ENCODE measurements at places on chromosomes 3 and 15.

DNA sequence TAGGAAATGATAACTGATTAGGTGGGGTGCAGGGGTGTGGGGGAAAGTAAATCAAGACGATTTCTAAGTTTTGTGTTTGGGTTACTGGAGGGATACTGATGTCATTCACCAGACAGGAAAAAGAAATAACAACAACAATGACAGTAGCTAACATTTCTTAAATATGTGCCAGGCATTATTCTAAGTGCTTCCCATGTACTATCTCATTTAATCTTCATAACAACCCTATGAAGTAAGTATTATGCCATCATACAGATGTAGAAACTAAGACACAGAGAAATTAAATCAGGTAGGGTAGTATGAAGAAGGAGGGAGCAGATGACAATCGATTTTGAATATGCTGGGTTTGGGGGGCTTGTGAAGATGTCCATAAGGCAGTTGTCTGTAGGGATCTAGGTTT is 13.3 kb downstream of the MYO5A start:
- no peak for DNase-seq

- no peak for DNase-seq
Observed at GRCh38 chr3:31013090-31013489, 118.6 kb upstream of the GADL1 start.

DNA sequence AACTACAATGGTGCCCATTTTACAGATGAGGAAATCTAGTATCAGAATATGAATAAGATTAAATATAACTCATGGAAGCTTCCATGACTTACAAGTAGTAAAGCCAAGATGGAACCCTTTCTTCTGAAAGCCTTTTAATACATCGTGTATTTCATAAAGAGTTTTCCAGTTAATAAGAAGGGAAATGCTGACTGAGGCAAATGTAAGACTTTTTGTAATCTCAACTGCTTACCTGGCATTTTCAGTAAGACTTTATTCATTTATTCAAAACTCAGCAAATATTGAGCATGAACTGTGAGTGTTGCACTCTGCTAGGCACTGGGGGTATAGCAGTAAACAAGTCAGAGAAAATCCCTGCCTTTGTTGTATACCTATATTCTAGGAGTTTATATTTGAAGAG is 256.4 kb upstream of the THRB start:
- DNase-seq: no peak

DNA sequence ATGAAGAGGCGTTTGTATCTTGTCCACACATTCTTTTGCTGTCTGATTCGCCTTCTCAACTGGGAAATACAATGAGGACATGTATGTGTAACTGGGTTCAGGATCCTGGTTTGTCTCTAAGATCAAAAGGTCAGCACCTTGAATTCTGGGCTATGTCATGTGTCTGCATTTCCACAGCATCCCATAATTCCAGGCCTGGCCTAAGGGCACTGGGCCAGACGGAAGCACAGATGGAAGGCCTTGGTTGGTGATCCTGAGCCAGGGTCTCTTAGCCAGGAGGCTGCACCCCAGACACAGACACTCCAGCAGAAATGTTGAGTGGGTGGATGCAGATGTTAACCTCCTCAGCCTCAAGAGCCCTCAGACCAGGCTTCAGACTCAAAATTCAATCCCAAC is 23.7 kb upstream of the HERC1 start:
- DNase-seq: no peak

Data from forelimb muscle (tissue), 1 donor.